ENCODE measurements at places on chromosomes 7 and 10.

DNA sequence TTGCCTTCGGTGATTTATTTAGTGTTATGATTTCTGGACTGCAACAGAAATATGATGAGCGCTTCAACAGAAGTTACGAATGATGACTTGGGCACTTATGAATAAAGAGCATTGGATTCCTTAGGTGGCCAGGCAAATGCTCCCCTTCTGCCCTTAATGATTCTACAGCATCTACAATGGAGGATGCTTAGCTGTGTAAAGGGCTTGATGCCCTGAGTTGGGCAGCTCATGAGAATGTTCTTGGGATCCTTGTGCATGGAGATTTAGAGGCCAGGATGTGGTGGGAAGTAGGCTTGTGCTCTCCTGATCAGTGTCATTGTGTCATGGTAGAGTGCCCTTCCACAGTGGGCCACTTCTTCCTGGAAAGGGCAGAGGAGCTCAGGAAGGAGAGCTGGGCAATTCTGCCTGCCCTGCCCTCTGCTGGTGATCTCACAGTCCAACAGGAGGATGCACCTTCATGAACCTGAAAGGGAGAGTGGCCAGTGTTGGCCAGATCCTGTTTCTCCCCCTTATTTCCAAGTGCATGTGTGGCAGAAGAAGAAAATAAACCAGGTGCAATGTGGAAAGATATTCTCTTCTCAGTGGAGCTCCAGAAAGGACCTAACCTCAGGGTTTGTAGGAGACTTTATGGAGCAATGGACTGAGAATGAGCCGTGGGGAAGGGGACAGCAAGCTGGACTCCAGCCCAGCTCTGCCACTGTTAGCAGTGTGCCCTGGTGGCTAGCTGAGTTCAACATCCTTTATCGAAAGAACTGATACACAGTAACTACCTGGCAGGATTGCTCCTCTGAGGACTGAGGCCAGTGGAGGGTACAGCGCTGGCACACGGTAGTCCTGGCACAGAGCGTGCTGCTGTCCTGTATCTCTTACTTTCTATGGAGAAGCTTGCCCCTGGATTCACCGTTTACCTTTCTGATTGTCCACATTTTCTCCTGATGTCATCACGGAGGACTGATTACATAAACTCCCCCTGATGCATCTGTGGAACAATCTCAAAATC is 182.9 kb downstream of the BMPER start:
- DNase-seq: no peak

DNA sequence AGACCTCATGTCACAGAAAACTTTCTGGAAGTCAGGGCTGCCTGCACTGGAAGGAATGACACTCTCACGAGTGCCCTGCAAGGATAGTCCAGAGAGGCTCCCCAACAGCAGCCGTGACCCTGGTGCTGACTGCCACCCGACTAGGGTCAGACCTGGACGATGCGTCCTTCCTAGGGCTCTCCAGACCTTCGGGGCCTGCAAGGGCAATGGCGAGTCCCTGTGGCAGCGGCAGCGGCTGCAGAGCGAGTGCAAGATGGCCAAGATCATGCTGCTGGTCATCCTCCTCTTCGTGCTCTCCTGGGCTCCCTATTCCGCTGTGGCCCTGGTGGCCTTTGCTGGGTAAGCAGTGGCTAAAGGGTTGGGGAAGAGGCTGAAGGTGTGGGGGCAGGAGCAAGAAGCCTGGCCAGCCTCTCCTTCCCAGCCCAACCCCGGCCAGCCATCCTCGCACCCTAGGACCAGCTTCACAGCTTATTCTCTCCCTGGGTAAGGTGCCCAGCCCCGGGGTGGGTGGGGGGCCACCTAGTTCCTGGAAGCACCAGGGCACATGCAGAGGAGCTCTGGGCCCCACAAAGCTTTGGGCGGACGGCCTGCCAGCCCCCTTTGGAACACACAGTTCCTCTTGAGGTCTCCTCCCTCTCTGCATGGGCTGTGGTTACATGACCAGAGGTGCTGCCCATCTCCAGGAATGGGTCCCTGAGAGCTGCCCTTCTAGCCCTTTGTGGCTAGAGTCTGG is 5.5 kb downstream of the OPN4 start:
- no peak for DNase-seq

- DNase-seq: no peak
These were observed 144.2 kb upstream of the NRP1 start for GRCh38 chr10:33478675-33479125.

DNA sequence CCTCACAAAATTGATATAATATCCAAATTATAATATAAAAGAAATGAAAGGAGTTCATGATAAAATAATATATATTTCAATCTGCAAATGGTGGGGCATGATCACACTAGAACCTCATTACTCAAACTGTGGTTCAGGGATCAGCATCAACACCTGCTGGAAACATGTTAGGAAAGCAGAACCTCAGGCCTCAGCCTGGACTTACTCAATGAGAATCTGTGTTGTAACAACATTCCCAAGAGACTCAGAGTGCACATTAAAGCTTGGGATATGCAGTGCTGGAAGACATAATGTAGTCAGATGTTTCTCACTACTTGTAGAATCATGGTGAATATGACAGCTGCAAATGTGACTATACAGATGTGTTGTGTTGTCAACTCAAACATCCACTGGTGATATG is 81.7 kb upstream of the ITPRID1 start:
- DNase-seq: no peak

GRCh38 chr7:73976761-73977618 is 51.0 kb upstream of the ELN start:
- DNase-seq: no peak

Measured in activated CD4-positive, alpha-beta T cell treated with anti-CD3 and anti-CD28 coated beads for 24 hours (primary cell).